ENCODE measurements at places on chromosomes 3 and 15.

- no peak for DNase-seq
These were observed 7.5 kb upstream of the PPP1R14D start for GRCh38 chr15:40836020-40836419.

DNA sequence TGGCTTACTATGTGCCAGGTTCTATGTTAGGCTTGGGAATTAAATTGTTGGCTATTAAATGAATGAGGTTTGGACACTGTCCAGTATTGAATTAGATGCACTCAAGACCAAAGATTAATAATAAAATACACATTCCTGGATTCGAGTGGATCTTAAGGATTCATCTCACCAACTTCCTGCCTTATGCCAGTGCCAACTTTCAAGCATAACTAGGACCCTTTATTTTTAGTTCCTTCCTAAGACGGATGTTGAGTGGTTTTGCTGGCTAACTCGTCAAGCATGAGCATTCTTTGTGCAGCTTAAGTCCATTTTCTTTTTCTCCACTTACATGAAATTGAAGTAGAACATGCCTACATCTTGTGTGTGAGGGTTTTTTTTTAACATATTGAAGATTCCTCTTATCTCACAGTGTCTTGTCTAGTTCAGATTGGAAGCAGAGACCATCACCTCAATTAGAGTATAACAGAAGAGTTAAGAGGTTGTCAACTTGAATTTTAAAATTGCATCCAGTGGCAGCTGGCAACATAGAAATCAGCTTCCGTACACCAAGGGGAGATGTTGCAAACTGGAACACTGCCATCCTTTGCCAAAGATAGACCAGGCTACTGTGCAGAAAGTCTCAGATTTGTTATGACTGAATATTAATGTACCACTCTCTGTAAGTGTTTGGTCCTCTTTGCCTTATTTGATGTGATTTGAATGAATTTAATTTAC, 106.3 kb upstream of the BFSP2 start:
- no peak for DNase-seq

DNA sequence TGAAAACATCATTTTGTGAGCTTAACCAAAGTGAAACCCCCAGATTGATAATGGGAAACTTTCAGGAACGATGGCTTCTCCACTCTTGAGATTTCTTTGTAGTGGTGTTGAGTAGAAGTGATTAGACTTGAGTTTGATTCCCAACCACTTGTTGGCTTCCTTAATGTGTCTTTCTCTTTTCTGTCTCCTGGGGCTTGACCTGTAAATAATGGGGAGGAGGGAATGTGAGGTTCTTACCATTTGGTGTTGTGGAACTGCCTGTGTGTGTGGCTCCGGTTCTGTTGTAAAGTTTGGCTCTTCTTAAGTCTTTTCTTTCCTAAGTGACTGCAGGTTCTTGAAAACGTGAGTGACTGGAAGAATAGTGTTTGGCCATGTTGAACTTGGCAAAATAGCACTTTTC, 2.7 kb downstream of the CDV3 start:
- no peak for DNase-seq

DNA sequence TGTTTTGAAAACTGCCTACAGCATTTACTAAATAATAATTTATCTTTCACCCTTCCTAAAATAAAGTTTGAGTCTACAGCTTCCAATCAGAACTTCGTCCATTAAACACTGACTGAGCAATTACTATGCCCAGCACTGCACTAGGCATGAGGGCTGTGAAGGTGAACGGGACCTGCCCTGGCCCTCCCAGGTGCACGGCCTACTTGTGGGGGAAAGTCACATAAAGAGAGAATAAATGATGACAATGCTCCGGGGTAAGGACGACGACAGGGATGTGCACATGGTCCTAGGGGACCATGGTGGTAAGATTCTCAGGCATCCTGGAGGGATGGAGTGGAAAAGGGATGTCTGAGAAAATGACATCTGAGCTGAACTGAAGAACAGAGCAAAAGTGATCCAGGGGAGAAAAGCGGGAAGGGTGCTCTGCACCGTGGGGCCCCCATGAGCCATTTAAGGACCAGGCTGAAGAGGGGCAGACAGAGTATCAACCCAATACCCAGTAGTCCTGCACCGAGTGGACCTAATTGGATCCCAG, 11.5 kb downstream of the PLA2G4F start:
- no peak for DNase-seq

DNA sequence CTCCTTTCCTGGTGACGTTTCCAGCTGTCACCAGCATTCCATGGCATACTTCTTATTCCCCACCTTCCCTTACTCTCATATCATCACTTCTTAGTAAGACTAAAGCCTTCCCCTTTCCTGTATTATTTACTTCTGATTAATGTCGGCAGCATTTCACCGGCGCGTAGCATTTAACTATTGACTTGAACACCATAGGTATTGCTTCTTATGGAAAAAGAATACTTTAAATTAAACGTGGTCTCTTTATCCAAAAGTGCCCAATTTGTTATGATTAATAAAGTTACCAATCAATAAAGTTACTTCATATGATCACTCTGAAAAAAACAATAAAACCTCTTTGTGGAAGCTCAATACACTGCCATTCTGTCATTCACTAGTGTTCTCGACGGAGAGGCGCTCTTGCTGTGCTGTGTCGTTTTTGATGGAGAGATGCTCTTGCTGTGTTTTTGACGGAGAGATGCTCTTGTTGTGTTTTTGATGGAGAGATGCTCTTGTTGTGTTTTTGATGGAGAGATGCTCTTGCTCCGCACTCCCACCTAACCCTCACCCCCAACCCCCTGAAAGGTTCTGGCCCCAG, 165.0 kb downstream of the XXYLT1 start:
- DNase-seq = no peak

DNA sequence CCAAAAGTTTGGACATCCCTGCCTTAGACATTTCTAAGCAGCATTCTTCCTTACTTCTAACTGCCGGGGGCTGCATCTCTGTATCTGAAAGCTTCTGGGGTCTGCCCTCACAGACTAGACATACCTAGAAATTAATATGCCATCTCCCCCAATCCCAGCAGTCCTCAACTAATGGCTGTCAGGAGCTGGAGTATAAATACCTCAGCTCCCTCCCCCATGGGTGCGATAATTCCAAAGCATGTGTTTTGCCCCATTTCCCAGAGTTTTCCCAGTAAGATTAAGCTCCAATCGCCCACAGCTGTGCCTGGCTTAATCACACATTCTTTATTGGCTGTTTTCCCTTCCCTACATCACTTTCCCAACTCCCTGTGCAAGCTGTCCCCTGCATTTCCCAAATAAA, 13.8 kb upstream of the VPS8 start:
- no peak for DNase-seq

DNA sequence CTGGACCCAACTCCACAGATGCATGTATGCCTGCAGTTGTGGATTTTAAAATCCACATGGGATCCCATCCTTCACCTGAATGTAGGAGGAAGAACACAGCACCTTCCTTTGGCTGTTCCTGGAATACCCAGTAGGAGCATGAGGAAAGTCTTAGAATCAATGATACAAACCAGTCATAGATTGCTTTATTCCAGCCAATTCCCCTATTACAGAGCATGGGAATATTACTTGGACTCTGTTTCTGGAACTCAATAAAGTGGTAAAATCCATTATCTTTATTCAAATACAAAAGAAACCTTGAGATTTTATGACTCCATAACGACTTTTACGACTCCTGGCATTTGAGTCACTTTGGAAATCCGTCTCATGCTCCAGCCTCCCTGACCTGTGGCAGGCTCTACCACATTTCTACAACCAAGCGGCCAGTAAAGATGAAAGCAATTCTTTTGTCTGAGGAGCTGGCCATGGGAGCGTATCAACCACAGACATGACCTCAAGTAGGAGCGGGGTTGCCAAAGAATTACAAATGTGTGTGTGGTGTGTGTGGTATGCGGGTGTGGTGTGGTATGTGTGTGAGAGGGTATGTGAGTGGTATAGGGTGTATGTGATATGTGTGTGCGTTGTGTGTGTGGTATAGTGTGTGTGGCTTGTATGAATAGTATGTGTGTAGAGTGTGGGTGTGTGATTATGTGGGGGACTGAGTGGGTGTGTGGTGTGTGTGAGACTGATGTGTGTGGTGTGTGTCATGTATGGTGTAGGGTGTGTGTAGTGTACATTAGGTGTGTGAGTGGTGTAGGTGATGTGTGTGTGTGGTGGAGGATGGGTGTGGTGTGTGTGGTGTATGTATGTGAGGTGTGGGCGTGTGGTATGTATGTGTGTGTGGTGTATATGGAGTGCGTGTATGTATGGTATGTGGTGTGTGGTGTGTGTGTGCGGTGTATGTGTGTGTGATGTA, 40.0 kb downstream of the ARRDC4 start:
- no peak for DNase-seq

Data from activated CD8-positive, alpha-beta memory T cell treated with anti-CD3 and anti-CD28 coated beads for 48 hours (primary cell).